Mesenteric fat pad (tissue), 1 donor: ENCODE measurements at places on chromosomes 11 and 22.

DNA sequence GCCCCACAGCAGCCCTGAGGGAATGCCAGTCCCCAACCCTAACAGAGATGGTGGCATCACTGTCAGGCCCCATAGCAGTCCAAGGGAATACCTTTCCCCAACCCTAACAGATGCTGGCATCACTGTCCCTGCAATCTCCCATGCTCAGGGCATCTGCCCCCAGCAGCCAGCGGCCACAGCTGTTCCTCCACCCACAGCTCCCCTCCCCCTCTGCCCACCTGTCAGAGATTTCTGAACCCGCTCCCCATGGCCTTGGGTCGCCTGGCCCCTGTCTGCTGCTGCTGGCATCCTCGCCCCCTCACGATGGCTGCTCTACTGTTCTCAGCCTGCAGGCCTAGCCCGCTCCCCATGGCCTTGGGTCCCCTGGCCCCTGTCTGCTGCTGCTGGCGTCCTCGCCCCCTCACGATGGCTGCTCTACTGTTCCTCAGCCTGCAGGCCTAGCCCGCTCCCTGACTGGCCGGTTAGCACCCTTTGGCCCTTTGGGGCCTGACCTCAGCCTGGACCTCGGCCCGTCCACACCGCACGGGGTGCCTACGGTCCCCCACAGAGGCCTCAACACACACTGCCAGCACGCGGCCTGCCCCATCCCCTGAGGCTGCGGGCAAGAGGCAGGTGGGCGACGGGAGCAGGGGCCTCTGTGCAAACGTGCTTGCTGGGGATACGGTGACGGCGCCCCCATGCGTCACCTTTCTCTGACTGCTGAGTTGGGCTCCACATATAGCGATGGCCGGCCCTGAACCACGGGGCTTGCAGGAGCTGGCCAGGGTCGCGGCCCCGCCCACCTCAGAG, 20.7 kb downstream of the CHID1 start:
- DNase-seq, result no peak

GRCh38 chr11:107908211-107908610, 20.0 kb upstream of the RAB39A start:
- DNase-seq, result no peak

DNA sequence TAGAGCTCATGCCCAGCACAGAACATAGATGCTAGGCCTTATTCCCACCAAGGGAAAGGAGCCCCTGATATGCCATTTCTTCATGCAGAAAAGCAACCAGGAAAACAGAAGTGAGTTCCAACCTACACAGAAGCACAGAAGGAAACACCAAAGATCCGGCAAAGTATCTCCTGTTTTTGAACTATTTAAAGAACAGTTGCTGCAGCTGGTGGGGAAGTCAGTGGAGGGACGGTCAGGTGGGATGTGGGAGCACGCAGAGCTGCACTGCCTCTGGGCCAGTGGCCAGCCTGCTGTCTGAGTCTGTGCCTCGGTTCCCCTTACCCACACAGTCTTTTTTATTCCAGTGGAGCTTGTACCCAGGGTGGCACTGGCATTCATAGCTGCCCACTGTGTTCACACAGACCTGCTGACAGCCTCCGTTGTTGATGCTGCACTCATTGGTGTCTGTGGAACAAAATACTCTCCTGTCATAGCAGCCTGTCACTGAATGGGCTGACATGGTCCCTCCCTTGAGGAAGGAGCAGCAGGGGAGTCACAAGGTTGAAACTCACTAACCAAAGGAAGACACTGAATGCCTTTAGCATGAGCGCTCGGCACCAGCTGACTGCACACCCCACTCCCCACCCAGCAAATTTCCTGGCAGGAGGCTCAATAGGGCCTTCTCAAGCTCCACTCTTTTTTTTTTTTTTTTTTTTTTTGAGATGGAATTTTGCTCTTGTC, 37.9 kb downstream of the SCUBE2 start:
- DNase-seq, result no peak

DNA sequence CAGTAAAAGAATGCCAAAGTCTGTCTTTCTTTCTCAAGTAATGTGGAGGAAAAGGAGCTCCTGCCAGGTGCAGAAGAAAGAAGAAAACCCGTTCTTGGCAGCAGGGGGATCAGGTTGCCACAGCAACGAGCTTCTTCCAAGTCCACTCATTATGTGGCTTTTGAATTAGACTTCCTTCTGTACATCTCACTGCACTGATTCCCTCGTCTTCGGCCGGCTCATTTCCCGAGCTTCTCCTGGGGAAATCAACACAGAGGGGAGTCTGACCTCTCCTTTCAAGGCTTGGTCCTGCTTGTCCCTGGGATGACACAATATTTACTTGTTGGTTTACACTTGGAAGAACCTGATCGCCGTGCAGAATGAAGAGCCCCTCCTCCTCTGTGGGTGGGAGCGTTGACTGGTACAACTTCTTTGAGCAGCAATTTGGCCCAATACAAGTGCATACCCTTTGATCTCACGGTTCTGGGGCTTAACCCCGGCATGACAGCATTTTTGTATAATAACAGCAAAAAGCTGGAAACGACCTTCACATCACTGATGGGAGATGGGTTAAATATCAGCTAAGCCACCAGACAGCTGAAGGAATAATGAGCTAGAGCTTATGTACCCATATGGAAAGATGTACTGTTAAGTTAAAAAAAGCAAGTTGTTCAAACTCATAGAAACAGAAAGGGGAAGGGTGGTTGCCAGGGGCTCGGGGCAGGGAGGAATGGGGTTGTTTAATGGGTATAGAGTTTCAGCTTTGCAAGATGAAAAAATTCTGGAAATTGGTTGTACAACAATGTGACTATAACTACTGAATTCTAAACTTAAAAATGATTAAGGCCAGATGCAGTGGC, 35.4 kb downstream of the MCHR1 start:
- no peak for DNase-seq

DNA sequence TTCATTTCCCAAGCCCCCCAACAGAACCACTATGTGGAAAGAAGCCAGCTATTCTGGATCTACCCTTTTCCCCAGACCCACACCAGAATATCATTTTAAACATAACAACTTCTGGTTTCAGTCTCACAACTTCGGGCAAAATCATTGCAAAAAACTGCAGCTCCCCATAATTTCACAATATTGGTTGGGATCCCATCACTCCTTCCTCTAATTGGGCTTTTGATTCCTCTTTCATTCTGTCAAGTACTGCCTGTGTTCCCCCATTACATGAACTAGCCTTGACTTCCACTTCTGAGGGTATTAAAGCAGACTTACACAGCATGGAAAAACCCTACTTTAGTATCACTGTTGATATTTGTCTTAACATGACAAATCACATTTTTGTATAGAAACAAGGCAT, 4.1 kb upstream of the APOL3 start:
- DNase-seq, result no peak

- no peak for DNase-seq
These were observed 11.1 kb upstream of the ANO1 start for GRCh38 chr11:70067036-70067435.

DNA sequence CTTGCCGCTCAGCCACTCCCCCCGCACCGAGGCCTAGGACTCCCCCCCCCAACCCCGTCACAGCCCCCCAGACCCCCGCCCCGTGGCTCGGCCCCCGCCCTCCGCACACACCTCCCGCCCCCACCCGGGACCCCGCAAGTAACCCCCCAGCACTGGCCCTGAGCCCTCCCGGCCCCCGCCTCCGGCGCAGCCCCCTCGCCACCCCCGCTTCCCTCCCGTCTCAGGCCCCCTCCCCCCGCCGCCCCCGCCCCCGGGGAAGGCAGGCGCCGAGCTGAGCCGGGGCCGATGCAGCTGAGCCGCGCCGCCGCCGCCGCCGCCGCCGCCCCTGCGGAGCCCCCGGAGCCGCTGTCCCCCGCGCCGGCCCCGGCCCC, 1.5 kb downstream of the SHANK3 start:
- DNase-seq, result peak; percentile 47

DNA sequence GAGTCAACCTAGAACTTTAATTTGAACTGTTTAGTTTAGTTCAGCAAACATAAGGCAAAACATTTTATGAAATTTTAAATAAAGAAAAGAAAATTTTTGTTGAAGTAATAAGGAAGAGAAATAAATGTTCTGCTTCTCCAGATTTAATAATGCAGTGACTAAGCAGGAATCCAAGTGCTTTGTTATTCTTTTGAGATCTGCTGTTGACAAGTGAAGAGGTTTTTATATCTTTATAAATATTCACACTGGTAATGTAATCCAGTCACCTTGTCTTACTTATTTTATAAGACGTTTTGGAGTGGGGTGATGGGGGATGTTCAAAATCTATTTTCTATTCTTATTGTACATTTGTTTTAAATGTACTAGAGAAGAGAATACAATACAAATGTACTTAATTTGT, 725.9 kb upstream of the CCDC179 start:
- DNase-seq, result no peak

DNA sequence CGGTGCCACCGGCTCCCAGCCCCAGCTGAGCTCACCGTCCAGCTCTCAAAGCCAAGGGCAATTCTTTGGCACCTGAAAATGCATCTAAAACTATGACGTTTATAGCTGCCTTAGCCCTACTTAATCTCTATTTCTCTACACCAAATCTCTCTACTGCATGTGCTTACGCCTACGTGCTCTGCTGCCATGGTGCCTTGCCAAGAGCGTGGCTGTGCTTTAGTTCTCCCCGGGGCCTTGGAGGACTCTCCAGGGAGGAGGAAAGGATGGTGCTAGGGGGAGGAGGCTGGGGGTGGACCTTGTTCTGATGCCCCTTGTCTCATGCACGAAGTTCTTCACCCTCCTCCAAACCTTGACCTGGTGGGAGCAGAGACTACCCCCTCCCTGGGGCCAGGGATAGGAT, 9.0 kb upstream of the BID start:
- DNase-seq, result no peak

DNA sequence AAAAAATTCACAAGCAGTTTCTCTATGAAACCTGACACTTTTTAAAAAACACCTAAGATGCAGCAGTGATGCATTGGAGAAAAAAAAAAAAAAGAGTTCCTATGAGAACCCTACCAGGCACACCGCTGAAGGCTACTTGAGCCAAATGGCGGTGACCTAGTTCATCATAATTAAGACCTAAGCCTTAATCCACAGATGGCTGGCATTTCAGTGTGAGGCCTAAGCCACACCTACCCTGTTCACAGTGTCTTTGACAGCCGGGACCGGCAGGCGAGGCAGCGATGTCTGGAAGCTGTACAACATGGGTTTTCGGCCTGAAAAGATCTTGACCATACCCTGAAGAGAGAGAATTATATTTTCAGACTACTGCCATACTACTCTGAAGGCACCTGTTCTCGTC, 38.0 kb downstream of the CPT1A start:
- DNase-seq, result no peak

DNA sequence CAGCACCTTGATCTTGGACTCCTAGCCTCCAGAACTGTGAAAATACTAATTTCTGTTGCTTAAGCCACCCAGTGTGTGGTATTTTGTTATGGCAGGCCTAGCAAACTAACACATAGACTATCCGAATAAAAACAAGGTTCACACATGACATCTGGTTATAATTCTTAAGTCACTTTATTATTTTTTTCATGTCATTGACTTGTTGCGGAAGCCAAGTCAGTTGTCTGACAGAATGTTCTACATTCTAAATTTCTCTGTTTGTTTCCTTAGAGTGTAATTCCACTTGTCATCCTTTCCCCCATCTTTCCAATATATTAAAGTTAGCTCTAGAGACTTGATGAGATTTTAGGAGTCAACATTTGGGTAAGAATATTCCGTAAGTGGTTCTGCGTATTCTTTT, 40.6 kb downstream of the RAB30 start:
- DNase-seq, result no peak

DNA sequence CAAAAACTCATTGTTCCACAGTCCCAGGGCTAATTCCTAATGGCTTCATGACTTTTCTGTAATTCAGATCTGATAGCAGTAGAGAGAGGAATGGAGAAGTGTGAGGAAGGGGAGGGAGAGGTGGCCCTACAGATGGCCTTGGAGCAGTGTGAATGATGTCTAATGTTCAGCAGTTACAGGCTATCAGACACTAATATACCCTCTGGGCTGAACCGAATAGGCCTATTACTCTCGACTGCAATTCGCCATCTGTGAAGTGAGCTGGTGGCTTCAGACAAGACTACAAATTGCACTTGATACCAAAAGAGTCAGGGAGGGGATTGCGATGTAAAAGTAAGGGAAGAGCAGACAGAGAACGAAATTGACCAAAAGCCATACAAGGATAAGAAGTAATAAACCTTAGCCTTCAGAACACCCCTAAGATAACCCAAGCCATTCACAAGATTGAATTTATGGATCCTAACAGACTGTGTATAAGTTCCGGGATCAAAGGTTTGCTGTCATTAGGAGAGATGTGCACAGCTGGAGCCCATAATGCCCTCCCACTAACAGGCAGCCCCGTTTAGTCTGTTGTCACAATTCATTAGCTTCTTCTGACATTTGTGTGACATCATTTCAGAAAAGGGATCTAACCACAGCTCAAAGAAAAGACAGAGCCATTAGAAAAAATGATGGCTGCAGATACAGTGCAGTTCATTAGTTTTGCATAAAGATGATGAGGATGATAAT, 642.4 kb upstream of the API5 start:
- DNase-seq, result no peak

DNA sequence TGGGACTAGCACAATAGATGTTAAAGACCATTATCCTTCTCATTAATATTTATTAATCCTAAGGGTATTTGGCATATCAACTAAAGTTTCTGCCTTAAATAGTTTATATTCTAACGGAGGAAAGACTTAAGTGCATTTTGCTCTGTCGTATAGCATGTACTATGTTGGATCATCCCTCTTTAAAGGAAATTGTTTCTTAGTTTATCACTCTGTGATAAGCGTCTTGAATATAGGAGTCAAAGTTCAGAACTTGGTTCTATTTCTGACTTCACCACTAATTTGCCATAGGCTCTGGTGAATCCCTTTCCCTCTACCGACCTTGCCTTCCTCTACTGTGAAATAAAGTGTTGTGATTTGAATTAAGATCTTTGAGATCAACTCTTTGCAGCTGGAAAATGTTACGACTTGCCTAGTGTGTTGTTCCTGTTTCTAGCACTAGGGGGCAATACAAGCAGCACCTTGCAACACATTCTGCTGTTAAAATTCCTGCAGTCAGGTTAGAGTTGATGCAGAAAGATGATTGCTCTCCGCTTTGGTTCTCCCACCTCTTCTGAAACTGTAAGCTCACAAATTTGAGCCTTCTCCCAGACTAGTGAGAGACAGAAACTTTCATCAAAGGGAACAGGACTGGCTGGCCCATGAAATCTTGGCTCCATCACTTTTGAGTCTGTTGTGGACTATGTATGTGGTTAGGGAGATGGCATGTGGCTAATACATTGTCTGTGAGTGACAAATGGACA, 27.8 kb upstream of the ZNRF3 start:
- DNase-seq, result no peak

GRCh38 chr11:116828632-116829524, 829 bp upstream of the APOC3 start:
- no peak for DNase-seq

DNA sequence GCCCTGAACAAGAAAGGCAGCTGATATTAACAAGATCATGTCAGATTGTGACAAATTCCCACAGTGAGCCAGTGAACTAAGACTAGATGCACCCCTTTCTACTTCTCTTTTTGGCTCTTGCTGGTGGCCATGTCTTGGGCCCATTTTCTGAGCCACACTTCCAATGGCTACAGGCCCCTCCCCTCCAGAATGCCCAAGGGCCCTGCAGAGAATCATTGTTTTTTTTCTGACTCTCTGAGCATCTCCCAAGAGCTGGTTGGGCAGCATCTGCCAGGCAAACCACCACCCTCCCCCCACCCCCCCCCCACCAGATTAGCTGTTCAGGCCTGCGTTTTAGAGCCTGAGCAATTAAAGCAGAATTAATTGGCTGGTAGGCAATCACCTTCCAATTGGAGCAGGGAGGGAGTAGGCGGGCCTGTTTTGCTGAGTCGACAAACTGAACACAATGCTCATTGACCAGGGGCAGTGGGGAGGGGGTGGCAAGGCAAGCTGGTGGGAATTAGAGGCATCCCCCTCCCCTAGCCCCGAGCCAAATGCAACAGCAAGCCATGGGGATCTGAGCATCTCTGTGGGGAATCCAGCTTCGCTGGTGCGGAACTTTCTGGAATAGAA, 541.4 kb downstream of the MN1 start:
- DNase-seq, result no peak
